ENCODE measurements at places on chromosomes 2 and 18. TPM values are rescaled to one million over a fixed set of nuclear protein-coding genes. Genes with fewer than 3 reads are reported as not detected.

The NAT8 gene
- total RNA-seq: not detected

The NT5DC4 gene
- not detected for total RNA-seq

The GKN2 gene
- total RNA-seq: not detected

The FAHD2A gene
- 17.3 TPM for total RNA-seq

The FEV gene
- not detected for total RNA-seq
